ENCODE measurements at places on chromosomes 2 and 18.

GRCh38 chr2:46747297-46747818 lies 168.2 kb downstream of the MCFD2 start:
- DNase-seq = no peak

DNA sequence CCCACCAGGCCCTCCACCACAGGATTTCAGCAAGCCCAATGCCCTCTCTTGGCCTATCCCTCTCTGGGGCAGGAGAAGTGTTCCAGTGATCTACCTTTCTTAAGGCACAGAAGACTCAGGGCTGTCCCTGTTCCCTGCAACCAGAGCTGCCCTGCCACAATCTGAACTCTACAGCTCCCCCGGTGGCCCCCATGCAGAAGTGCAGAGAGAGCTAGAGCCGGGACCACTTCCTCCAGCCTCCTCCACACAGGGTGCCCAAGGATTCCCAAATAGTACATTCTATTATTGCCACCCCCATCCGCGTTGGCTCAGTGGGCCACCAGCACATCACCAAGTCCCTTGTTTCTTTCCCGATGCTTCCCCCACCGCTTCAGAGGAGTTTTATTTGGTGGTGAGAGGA lies 114.8 kb upstream of the PTPRM start:
- DNase-seq = no peak

- DNase-seq = no peak
These were observed 169.2 kb downstream of the ASB1 start for GRCh38 chr2:238595750-238596570.

GRCh38 chr2:109298851-109299250 lies 169.8 kb downstream of the SH3RF3 start:
- DNase-seq = no peak

- no peak for DNase-seq
These were observed 79.6 kb downstream of the WDSUB1 start for GRCh38 chr2:159206736-159207380.

GRCh38 chr2:68798569-68798968 lies 64.0 kb downstream of the ARHGAP25 start:
- DNase-seq = no peak

DNA sequence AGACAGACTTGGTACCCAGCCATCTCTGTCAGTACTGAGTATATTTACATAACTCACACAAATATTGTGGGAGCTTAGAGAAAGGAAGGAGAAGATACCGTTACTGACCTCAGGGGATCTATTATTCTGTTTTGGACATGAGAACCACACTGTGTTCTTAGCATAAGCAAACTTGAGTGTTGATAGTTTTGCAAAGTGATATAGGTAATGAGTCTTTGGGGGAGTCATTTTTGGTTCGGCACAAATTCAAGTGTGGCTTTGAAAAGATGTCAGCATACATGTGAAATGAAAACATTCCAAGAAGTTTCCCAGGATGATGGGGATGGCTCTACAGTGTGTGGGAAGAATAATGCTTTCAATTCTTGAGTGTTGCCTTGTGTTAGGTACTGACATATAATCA lies 24.1 kb downstream of the SMARCAL1 start:
- DNase-seq = no peak

GRCh38 chr2:112674229-112674628 lies 28.5 kb downstream of the SLC20A1 start:
- DNase-seq = no peak

GRCh38 chr18:5052491-5052890 lies 144.6 kb downstream of the AKAIN1 start:
- no peak for DNase-seq

DNA sequence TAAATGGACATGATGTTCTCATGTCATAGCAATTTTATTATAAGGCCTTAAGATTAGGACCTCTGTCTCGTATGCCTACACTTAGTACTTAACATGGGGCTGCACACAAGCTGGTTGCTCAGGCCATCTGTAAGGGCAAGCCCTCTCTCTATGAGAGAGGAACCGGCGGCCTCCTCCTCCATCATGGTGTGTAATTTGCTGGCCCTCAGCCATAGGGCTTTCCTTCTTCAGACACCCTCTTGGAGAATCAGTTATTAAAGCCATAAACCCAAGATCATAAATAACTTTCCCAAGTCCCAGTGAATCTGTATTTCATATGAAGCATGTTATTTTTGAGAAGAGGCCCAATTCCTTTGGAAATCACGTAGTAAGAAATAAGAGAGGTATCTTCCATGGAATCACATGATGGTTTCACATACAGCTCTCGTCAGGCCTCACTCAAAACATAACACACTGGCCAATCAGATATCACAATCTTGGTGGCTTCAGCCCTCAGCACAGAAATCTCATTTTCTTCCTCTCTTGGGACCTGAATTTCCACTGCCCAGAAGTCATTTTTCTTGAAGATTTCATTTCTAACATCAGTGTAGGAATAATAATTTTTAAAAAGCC lies 92.6 kb downstream of the RDH14 start:
- no peak for DNase-seq

GRCh38 chr2:5494212-5494611 lies 198.0 kb upstream of the SOX11 start:
- DNase-seq = no peak

DNA sequence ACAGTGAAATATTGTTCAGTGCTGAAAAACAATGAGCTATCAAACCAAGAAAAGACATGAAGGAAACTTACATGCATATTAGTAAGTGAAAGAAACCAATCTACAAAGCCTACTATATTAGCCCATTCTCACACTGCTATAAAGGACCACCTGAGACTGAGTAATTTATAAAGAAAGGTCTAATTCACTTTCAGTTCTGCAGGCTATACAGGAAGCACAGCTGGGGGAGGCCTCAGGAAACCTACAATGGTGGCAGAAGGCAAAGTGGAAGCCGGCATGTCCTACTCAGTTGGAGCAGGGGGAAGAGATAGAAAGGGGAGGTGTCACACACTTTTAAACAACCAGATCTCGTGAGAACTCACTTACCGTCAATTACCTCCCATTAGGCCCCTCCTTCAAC lies 232.1 kb downstream of the TMX3 start:
- DNase-seq = no peak

- no peak for DNase-seq
These were observed 4.7 kb downstream of the LONRF2 start for GRCh38 chr2:100317634-100318033.

DNA sequence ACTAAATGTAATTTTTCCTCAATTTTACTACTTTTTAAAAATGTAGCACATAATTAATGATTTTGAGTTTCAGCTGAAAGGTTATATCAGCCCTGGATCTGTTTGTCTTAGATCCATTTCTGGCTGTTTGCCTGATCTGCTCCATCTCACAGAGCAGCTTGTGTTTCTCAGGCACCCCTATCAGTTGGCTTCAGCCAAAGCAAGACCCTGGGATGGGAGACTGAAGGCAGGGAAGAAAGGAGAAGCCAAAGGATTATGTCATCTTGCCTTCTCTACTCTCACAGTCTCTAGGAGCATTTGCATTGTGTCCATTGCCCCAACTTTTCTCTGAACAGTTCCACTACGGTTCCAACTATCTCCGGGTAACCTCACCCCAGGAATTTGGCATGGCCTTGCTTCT lies 110.5 kb downstream of the CCDC148 start:
- no peak for DNase-seq

- DNase-seq = no peak
These were observed 14.8 kb upstream of the BBS5 start for GRCh38 chr2:169464466-169464865.

DNA sequence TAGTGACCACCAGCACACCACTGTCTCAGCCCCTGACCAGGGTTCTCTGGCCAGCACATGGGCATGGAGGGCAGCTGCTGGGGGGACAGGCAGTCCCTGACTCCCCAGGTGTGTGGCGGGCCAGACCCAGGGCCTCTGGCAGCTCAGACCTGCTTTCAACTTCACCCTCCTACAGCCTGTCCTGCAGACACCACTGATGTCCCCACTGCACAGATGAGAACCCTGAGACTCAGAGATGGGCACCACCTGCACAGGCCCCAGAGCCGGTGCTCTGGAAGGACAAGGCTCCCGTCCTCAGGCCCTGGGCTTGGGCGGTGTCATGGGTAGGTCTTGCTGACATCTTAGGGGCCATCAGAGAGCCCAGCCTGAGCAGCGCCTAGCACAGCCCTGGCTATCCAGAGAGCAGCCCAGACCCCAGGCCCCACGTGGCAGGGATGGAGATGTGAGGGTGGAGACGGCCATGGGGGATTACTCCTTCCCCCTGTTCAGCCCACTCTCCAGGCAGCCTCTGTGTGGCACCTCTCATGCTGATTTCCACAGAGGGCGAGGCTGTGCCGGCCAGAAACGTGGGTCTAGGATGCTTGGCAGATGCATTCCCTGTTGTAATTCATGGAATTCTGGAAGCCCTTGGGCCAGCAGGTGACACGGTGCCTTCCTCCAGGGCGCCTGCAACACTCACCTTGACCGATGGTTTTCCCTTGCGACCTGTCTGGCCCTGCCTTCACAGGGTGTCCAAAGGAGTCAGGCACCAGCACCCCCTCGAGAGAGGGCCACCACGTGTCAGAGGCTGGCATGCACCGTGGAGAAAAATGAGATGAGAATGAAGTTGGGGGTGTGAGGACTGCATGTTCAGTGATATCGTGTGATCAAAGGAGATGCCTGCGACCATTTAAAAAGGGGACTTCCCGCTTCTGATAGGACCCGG lies 61.2 kb upstream of the GLI2 start:
- DNase-seq = no peak

DNA sequence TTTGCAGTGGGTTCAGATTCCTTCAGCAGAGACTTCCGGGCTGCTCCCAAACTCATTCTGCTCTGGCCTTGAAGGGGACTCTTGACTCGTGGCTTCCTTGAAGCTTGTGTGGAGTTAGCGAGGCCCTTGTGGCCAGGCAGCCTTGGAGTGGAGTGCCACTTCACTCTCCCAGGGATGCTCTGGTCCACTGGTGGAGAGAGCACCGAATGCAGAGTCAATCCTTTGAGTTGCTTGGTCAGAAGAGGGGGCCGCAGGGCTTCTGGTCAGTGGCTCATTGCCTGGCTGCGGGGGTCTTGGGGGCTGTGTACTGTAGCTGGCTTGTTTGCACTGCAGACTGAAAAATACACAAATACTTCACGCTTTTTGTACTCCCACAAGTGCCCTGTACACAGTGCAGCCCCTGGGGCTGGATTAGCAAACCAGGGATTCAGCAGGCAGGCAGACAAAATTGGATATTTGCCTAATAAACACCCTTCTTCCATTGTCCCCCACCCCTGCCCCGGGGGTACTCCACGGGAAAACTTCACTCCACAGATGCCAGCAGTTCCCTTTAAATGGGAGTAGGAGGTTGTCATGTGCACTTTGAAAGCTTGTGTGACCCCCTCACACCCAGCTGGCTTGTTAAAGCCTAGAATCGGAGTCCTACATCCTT lies 3.2 kb downstream of the GLI2 start:
- no peak for DNase-seq

DNA sequence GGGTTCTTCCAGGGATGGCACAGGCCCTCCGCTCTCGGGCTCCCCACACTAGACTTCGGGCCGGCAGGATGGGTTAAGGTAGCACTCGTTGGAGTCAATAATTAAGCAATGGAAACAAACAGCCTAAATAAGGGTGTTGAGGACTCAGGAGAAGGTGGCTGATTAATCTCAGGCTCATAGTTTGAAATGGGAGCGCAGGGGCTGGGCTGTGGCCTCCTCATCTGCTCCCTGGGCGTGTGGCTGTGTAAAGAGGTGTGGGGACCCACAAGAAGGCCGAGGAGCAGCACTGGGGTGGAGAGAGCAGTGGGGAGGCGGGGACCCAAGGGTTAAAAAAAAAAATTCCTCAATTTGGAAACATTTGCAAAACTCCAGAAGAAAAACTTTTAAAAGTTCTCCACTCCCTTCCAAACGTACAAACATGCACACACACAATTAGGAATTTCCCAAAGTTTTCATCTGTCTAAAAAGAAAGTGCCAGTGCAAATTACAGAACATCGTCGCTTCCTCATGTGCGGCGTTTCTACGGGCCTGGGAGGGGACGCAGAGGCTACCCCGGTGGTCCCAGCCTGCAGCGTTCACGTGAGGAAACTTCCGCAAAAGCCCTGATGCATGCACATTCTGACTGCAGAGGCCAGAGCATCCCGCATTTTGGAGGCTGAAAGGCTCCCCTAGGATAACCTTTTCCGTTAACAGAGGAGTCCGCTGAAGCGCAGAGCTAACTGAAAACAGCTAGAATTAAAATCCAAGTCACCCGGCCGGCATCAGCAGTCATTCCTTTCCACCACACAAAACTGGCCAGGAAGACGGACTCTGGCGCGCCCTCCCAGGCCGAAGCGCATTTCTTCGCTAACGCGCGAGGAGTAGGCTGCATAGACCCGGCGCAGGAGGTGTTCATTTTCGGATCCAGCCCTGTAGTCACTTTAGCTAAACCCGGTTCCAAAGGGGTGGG lies 1.0 kb upstream of the TUBB6 start:
- no peak for DNase-seq

DNA sequence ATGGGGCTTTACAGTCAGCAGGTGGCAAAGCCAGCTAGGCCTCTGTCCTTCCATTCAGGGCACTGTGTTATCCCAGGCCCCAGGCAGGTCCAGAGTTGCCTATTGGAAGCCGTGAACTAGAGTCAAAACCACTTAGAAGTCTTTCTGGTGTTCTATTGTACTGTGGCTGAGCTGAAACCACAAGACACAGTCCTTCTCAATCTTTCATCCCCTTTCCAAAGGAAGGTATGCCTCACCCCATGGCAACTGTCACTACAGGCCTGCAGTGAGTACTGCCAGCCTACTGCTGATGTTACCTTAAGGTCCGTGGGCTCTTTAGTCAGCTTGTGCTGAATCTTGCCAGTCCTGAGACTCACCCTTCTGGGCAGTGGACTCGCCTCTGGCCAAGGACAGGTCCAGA lies 181.6 kb downstream of the GULP1 start:
- DNase-seq = no peak

DNA sequence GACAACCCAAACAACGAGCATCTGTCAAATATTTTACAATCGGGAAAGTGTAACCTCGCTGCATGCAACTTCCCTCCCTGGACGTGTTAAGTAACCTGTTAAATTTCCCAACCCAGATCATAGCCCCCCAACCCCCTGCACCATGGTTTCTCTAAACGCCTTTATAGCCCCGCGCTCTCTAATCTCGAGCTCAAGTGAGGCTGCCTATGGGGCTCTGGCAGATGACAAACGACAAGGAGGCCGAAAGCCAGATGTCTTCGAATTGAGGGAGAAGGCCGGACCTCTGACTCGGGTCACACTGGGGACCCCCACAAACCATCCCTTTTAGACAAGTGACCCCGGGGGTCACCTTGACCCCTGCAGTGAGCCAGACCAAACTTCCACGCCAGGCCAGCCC lies 526 bp downstream of the COX7A2L start:
- no peak for DNase-seq

GRCh38 chr2:209145941-209146681 lies 277.7 kb upstream of the MAP2 start:
- no peak for DNase-seq

GRCh38 chr2:3323360-3324035 lies 54.1 kb downstream of the EIPR1 start:
- no peak for DNase-seq
